ENCODE measurements at places on chromosomes 3 and 15.

DNA sequence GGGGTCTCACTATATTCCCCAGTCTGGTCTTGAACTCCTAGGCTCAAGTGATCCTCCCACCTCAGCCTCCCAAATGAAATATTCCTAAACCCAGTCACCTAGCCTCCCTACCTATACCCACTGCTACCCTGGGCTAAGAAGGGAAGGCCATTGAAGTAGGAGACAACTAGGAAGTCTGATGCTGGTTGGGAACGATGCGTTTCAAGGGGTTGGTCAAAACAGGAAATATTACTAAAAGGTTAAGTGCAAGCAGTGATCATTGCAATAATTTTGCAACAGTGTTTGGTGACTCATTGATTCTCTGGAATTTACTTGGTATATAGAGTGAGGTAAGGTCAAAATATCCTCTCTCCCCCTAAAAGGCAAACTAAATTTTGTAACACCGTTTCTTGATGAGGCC, 4.6 kb upstream of the UQCRC1 start:
- no peak for DNase-seq

DNA sequence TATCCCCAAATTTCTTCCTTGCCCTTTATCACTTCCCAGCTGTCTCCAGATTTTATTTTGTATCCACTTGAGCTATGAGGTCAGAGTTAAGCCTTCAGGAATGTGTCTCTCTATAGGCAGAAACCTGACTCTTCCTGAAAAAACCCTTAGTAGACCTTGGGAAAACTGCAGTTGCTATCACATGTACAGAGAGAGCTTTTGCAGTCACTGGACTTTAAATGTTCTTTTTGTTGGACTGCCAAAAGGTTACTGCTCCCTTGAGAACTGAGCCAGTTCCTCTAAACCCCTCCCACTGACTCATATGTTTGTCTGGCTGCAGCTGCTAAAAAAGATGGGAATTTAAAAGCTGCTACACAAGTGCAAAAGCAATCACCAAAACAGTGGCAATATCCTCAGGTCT, 169.1 kb upstream of the CCDC54 start:
- peak; percentile 69 for DNase-seq

DNA sequence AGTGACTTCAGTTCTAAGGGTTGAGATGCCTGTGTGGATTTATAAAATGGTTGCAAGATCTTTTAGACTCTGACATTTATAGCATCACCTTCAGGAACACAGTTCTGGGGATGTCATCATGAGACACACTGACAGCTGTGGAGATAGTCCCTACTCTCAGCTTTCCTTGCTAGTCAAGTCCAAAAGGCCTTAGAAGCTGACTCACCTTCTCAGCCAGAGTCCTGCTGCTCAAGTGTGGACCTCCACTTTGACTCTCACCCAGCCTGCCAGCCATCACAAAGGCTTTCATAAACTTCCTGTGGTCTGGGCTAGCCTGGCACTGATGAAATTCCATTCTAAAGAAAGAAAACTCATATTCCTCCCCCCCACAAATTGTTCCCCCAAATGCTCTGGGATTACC, 44.8 kb downstream of the TMEM39A start:
- DNase-seq: no peak

DNA sequence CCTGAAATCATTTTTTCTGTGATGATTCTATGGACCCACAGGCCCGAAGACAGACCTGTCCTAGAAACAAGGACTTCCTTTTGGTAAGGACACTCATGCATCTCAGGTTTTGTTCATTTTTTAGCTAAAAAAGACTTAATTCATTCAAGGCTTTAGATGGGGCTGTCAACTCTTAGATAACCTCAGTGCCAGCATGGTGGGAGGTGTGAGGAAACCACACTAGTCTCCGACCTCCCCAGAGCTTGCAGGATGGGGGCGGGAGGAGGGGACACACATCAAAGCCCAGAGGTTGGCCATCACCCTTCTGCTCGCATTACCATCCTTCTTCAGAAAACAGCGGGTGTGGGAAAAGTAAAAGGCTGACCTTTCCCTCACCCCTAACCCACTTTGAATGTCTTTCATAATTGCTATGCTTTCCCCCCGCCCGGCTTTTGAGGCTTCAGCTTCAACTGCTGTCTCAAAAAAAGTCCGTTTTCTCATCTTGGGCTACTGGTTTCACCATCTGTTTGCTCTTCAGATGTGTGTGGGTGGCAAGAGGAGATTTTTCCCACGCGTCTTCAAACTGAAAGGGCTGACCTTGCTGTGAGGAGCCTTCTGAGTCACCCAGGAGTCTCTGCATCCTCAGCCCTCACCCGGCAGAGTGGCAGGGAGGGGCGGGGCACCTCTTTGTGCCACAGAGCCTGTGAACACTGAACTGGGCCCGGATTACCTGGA, 27.6 kb upstream of the CXCR6 start:
- no peak for DNase-seq

DNA sequence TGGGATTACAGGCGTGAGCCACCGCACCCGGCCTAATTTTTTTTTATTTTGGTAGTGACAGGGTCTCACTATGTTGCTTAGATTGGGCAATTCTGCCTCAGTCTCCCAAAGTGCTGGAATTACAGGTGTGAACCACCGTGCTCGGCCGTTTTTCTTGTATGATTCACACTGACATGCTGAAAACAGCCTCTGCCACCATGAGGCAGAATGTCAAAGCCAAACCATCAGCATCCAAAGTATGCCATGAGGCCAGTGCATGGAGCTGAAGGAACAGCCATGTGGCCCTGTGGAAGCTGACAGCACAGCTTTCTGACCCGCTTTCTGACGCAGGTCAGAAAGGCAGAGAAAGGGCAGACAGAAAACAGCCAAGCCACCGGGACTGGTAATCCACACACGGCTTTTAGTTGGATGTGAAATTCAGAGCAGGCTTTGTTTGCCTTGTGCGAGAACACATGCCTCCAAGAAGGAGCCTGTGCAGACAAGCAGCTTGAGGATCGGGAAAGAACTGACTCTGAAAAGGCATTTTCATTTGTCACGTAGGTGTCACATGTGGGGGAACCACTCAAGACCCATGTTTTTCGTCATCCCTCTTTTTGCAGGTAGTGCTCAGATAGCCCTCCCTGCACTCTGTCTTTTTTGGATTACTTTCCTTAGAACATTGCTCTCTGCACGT, 25.1 kb downstream of the XYLB start:
- no peak for DNase-seq

- no peak for DNase-seq
These were observed 49.0 kb downstream of the CLDN11 start for GRCh38 chr3:170467571-170468147.
